HCT116 (cell line): ENCODE measurements at places on chromosomes 4 and X.
A peak's percentile ranks its signal among the peaks of the same experiment; 100 is the strongest.

DNA sequence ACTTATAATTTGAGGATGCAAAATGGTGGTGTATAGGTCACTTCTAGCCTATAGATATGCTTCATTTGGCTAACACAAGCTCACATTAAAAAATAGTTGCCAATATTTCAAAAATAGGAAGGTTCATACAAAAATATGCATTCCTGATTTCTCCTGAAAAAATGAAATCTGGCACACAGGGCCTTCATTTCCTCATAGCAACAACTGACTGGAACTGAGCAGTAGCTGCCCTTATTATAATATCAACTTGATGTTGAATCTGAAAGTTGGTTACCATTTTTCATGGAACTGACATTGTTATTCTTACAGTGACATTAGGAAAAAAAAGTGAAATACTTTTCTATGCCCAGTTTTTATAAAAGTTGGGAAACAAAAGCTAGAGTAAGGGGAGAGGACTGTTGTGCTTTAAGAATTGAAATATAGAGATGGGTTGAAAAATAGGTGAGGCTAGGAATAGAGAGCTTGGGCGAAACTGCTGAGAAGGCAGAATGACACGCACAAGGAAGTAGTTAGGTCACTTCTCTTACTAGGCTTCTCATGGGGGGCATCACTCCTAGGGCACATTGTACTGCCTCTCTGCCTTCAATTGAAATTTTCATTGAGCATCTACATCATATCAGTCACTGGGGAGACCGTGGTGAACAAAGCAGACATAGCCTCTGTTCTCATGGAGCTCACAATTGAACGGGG is 43.1 kb upstream of the C1GALT1C1 start:
- H3K4me3 ChIP-seq, result no peak overlapping the region
- no peaks in the 10 kb centered on the region for H3K36me3 ChIP-seq
- H3K27me3 ChIP-seq, result no peaks in the 10 kb centered on the region
- H3K4me1 ChIP-seq, result peaks cover 13% of the 10 kb centered on the region

GRCh38 chrX:20672476-20672875 is 405.8 kb upstream of the RPS6KA3 start:
- H3K4me3 ChIP-seq, result no peak overlapping the region
- H3K27me3 ChIP-seq, result no peaks in the 10 kb centered on the region
- no peak overlapping the region for H3K27ac ChIP-seq
- H3K36me3 ChIP-seq, result no peaks in the 10 kb centered on the region
- no peaks in the 10 kb centered on the region for H3K4me1 ChIP-seq
- DNase-seq, result no peak

DNA sequence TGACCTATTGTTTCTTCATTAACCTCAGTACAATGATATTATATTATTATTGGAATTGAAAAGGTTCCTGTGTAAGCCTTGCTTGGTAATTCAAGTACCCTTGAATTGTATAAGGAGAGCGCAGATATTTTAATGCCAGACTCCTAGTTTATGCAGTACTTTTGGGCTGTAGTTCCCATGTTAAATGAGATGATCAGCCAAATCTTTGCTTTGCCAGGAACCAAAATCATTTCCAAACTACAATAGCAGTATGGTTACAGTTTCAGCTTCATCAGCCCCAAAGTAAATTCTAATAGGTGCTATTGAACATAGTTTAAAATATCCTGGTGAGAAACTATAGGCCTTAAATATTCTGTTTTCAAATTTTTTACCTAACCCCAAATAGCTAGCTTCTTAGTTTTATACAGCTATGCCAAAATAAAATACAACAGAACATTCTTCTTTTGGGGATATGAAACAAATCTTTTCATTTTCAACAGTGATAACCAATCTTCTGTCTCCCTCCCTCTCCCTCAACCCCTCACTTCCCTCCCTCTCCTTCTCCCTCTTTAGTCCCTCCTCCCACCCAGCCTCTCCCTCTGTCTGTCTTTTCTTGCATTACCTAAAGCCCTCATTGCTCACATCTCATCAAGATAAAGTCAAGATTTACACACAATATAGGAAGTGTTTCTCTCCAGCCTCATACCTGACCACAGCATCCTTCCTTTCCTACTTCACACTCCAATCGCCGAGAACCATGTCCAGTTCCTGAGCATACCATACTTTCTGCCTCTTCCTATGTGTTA is 190.1 kb downstream of the SHROOM3 start:
- DNase-seq, result no peak
- no peaks in the 10 kb centered on the region for H3K27me3 ChIP-seq
- no peaks in the 10 kb centered on the region for H3K36me3 ChIP-seq
- H3K4me3 ChIP-seq, result no peak overlapping the region

- H3K36me3 ChIP-seq, result no peaks in the 10 kb centered on the region
- H3K27ac ChIP-seq, result no peak overlapping the region
- no peaks in the 10 kb centered on the region for H3K4me1 ChIP-seq
- H3K4me3 ChIP-seq, result no peak overlapping the region
- no peak for DNase-seq
Measured at GRCh38 chrX:112147206-112147605, 64.6 kb upstream of the TRPC5 start.

DNA sequence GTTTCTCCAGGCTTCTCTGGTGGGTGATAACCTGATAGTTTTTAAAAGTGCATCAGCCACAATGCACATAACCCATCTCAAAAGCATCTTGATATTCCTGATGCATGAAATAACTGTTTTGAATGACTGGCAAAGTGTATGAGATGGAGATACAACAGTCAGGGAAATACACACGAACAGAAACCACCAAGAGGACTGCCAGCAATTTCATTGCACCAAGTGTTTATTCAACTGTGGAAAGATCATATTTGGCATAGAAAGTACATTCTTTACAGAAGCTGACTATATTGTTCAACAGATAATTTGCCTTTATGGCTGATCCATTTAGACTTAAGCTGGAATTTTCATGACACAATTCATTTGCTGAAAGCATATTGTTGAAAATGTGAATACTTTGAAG is 139.5 kb downstream of the SLIT2 start:
- DNase-seq, result no peak
- no peak overlapping the region for H3K4me3 ChIP-seq
- peaks cover 9% of the 10 kb centered on the region; the same call in 1 of the 2 replicates for H3K27me3 ChIP-seq

GRCh38 chr4:8162625-8163024 is 4.0 kb upstream of the ABLIM2 start:
- DNase-seq, result no peak
- H3K27me3 ChIP-seq, result no peaks in the 10 kb centered on the region
- peaks cover 22% of the 10 kb centered on the region for H3K4me1 ChIP-seq
- H3K4me3 ChIP-seq, result no peak overlapping the region
- no peaks in the 10 kb centered on the region for H3K36me3 ChIP-seq

DNA sequence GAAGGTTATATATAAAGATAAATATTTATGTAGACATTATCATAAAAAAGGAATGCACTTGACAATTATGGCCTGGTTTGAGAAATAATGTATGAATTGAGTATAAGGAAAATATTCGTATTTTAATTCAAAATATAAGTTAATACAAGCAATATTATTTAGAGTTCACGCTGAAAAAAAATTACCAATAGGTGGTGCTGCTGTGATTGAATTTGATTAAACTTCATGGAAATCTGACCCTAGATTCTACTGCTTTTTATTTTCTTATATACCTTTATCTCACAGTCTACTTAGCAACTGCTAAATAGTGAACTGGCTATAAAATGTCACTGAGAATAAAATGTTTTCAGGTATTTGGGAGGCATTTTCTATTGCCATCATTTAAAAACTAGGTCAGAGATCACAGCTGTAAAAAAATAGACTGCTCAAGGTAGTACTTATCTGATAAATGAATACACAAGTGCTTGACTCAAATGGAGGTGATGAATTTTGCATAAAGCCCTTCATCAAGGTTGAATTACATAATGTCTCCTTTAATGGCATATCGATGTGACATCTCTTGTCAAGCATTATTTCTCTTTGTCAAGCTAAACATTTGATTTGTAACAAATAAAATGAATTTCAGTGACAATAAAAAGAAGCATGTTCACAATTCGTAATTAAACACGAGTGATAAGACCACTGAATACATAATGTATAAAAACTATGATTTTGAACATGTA is 1638.8 kb upstream of the PCDH7 start:
- H3K36me3 ChIP-seq, result no peaks in the 10 kb centered on the region
- H3K27ac ChIP-seq, result no peak overlapping the region
- H3K27me3 ChIP-seq, result no peaks in the 10 kb centered on the region
- peak; percentile 22 for DNase-seq

- H3K27me3 ChIP-seq, result no peaks in the 10 kb centered on the region
- H3K4me3 ChIP-seq, result no peak overlapping the region
- no peak for DNase-seq
- no peaks in the 10 kb centered on the region; the same call in 1 of the 2 replicates for H3K4me1 ChIP-seq
Measured at GRCh38 chrX:9789555-9789954, 3.3 kb downstream of the SHROOM2 start.

DNA sequence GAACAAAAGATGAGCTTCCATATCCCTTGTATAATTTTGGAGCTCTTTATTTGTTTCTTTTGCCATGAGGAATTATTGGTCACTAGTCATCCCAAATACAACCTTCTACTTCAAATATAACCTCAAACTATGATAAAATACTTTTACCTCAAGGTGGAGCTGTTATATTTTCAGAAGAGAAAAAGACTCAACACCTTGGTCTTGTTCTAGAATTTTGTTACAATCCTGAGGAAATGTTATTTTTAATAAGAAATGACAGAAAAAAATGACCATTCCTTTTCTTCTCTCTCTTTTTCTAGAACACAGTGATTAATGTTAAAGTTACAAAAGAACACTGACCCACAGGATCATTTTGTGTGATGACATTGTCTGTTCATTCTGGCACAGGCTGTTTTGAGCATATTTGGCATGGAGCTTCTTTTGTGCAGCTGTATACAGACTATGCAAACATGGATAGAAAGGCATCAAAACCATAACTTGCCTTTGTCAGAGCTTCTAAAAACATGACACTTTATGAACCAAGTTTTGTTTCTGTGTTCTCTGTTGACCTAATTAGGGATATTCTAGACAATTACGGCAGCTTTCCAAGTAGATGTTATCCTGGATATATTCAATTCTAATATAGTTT is 159.6 kb upstream of the CTSO start:
- no peak overlapping the region for H3K4me3 ChIP-seq
- H3K27me3 ChIP-seq, result no peaks in the 10 kb centered on the region
- DNase-seq, result no peak
- no peaks in the 10 kb centered on the region for H3K4me1 ChIP-seq
- H3K36me3 ChIP-seq, result no peaks in the 10 kb centered on the region
- H3K27ac ChIP-seq, result no peak overlapping the region
